ENCODE measurements at places on chromosomes 7 and 10.

- no peak for DNase-seq
Measured at GRCh38 chr10:104089621-104090020, 3.9 kb upstream of the COL17A1 start.

DNA sequence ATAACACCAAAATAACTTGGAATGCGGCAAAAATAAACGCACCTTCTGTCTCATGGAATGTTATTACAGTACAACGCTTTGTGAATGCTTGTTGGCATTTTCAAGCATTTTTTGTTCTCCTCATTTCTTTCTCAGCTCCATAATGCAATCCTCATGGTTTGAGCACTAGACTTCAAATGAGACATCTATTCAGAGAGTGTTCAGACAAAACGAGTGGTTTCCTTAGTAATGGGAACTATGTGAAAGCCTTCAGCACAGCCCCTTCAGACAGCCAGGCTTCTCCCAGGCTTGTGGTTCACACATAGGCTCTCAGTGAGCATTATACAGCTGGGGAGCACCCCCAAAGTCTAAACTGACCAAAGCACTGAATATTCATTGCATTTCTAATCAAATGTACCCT is 8.6 kb upstream of the LRRN3 start:
- no peak for DNase-seq

GRCh38 chr7:106075937-106076336 is 36.2 kb downstream of the SYPL1 start:
- no peak for DNase-seq

DNA sequence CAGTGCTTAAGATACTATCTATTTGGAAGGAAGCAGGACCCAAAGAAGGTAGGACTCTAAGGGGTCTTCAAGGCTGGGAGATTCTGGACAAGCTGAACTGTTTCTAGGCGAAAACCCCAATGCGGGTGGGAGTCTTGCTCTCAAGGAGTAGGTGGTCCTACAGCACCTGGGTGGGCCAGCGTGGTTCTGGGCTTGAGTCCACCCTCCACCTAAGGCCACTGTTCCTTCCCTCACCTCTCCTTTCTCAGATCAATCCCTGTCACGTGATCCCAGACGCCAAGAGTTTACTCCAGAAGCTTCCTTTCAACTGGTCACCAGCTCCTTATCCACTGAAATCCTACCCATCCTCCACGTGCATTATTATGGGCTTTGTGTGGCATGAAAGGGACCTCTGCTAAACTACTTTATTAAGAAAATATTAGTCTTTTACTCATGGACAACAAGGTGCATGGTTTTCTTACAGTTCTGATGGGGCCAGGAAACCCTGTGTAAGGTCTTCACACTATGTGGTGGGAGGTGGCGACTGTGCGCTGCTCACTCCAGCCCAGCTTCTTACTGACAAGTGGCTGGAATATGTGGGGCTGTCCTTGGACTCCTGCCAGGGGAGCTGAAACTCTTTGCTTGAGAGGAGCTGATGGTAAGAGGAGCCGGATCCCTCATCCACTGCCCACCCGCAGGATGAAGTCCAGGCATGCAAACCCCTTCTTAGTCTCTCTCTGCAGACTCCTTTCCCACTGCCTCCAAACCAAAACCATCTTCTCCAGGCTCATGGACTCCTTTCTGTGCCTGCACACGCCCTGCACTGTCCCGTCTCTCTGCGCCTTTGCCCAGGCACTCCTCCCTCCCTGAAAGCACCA is 1.6 kb downstream of the ZNF746 start:
- DNase-seq = no peak

GRCh38 chr7:121323515-121324302 is 5.1 kb upstream of the WNT16 start:
- DNase-seq = peak; percentile 24

- no peak for DNase-seq
Measured at GRCh38 chr7:47719675-47720074, 137.8 kb upstream of the TNS3 start.

- no peak for DNase-seq
Measured at GRCh38 chr7:116062666-116063065, 32.1 kb upstream of the TFEC start.

DNA sequence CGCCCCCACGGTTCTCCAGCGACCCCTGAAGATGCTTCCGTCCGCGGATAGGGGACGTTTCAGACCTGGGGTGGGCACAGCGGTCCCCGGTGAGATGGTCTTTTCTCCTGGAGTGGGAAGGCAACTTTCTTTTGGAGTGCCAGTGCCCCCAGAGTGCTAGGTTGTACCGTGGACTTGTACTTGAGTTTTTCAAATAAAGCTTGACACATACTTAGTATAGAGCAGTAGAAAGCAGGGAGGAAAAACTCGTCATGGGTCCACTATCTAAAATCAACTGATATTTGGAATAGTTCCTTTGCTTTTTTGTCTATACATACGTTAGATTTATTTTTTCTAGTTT is 28.4 kb downstream of the RBM20 start:
- no peak for DNase-seq

DNA sequence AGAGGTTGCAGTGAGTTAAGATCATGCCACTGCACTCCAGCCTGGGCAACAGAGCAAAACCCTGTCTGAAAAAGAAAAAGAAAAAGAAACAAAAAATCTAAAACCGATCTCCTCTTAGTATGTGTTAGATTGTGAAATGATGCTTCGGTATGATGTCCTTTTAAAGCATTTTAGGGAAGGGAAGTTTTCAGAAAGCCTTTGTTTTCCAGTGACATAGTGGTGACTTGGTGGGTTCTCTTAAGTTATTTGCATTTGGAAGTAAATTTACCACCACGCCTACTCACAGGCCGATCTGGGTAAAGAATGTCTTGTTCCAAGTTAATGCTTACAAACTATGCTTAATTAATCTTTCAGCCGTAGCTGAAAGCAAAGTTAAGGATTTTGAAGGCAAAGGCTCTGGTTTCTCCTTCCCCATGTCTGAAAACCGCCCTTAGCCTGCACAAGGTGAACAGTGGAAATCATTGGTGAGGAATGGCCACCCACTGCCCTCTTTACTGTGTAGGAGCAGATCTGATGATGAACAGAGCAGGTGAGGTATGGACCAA is 10.7 kb downstream of the MTURN start:
- DNase-seq = no peak

GRCh38 chr10:8594711-8595110 is 540.2 kb downstream of the GATA3 start:
- DNase-seq = no peak

DNA sequence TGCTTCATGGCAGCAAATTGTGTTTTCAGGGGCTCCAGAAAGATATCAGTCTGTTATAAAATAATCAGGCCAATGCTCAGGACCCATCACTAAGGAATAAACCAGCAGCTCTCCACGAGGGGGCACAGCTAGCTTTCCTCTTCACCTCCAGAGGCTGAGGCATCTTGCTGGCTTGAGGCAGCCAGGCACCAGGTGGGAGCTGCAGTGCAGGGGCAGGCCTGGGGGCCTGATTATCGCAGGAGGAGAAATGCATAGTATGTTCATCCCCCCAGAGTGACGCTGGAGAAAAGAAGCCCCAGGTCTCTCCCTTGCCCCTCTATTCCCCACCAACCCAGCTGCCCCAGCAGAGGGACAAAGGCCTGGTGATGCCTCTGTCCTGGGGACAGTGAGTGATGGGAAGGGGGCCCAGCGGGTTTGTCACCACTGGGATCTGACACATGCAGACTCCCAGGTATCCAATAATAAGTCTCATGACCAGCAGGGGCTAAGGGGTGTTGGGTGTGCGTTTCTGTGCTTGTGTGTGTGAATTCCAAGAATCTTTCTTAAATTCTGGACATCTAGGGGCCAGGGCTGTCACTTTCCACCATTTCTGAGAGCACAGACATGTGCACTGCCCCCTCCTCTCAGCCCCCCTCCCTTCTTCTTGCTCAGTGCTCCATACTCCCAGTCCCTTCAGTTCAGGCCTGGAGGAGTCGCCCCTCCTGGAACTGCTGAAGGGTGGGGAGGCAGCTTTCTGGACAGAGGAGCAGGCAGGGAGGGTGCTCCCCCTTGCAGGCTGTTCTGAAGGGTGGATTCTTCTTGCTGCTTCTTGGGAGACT is 128.1 kb upstream of the FAM20C start:
- DNase-seq = peak; percentile 70

DNA sequence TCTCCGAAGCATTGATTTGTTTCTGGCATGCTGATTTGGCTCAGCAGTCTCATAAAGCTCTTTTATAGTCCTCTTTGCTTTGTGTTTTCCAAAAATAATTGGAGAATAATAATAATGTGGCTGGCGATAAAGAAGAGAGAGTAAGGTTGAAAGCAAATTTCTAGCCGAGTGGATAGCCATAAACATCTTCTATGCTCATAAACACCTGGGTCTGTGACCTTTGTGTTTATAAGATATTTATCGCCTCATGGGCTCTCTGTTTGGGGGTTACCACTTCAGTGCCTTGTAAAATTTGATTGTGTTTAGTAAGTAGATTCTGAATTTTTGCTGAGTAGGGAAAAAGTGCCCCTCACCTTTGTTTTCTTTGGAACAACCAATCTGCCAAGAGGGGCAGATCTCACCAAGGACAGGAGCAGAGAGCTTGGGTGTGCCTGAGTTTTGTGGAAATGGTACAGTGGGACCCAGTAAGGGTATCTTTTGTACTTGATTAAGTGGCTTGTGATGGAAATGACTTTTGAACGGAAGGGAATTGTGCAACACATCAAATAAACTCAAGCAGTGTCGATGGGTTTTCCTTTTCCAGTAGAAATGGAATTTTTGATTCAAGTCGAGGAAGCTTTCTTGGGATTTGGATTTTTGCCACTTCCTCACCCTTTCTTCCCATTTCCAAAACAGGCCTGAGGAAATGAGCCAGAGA is 220.5 kb downstream of the AUTS2 start:
- DNase-seq = no peak

- no peak for DNase-seq
Measured at GRCh38 chr7:9752033-9752432, 1221.6 kb upstream of the PHF14 start.

DNA sequence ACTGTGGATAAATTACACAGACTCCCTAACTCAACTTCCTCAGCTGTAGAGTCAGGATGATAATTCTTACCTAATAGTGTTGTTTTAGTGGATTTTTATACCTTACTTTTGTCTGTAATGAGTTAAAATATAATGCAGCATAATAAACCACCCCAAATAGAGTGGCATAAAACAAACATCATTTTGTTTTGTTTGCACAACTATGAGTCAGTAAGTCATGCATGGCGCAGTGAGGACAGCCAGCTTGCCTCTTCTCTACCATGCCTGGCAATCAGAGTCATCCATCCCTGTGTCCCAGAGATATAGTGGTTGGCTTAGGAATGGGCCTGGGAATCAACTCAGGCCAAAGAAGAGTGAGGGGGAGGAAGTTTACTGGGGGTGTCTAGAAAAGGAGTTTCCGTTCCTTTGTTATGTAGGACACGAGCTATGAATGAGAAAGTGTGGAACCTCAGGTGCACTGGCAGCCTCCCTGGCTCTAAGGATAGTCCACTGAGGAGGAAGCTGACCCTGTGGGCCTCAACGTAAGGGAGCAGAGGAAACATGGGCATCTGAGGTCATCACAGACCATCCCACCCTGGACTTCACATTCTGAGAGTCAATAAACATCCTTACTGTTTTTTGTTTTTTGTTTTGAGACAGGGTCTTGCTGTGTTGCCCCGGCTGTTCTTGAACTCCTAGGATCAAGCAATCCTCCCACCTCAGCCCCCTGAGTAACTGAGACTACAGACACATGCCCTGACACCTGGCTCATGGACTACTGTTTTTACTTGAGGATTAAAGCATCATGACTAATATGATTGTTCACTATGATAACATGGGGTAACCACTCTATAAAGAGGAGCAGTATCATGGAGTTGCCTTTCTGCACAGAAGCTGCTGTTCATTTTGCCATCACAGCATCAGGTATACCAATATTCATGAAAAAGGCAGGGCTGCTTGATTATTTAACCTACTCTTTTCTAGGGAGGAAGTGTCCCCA is 21.0 kb upstream of the GRB10 start:
- no peak for DNase-seq

GRCh38 chr10:45441239-45442190 is 67.5 kb downstream of the ALOX5 start:
- no peak for DNase-seq

DNA sequence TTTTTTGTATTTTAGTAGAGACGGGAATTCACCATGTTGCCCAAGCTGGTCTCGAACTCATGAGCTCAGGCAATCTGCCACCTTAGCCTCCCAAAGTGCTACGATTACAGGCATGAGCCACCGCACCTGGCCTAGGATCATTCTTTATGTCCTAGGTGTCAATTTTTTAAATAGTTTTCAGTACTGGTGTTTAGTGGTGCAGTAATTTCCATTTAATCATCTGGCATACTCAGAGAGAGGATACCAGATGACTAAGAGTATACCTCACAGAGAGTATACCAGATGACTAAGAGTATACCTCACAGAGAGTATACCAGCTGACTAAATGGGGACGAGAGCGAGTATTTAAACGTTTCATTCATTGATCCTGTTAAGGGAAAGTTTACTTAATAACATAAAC is 37.3 kb upstream of the TMEM248 start:
- no peak for DNase-seq

DNA sequence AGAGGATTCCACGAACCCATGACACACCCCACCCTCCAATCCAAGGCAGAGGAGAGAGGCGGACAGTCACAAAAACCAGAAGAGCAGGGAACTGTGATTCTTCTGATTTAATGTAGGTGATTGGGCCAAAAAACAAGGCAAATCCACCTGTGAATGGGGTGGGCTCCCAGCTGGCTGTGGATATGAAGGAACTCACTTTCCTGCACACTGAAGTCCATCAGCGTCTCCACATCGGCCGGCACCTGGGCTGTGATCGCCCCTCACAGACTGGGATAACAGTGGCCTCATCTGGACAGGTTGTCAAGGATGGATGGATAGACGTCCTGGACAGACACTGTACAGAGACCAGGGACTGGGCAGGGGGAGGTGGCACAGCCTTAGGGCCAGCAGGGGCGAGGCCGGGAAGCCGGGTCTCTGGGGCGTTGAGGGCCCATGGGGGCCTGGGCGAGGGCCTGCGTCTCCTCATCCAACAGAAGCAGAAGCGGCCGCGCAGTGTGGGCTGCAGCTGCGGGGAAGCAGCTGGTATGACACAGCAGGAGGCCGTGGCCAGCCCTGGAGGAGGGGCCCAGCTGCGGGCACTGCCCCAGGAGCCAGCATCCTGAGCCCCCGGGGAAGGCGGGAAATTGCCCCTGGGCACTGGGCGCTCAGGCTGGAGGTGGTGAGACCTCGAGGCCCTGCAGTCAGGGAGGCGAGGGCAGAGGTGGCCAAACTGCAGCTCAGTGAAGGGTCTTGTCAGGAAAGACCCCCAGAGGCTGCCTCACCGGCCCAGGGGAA is 54.2 kb downstream of the DIP2C start:
- no peak for DNase-seq

GRCh38 chr10:24096281-24096680 is 112.7 kb upstream of the KIAA1217 start:
- DNase-seq = no peak

DNA sequence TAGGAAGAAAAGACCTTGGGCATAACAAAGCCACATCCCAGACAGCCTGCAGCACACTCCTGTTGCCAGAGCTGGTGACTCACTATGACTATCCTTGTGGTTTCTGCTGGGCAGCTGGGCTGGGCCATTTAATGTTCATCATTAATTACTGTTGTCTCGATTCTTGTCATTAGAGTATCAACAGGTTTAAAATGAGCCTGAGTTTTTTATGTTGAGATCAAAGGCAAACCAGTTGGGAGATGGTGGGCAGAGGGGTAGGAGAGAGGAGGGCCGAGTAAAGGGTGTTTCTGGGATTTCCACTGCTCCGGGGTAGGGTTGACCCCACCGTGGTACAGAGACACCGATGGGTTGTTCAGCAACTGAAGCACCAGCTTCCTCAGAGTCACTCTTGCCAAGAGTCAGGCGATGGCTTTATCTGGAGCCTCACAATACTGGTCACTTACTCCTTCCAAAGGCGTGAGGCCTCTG is 128.7 kb upstream of the LYZL1 start:
- DNase-seq = peak; percentile 96

- DNase-seq = peak; percentile 59
Measured at GRCh38 chr10:132482090-132482800, 55.3 kb upstream of the INPP5A start.
